ENCODE measurements at places on chromosomes 13 and 19.

DNA sequence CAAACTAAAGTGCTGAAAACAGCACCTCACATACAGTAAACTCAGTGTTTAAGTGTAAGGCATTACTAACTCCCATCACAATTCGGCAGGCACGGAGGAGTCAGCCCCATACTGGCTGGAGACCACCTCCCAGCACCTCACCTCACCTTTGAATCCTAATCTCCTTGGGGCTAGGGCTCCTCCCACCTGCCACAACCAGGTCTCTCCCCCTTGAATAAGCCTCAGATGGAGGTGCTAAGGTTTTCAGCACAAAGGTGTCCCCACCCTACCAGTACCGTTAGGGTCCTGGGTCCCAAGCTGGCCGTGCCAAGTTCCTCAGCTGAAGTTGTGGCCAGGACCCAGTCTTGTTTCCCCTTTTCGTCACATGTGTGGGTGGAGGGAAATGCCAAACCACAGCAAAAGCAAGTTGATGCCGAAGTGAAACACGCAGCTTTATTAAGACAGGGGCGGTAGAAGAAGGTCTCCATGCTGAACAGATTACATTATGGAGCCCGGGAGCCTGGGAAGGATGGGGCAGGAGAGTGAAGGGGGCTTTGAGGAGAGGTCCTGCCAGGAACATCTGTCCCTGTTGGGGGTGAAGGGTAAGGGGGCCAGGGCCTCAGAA is at the start of gene IGFLR1:
IGFLR1 (minus strand) TSS at position 332 of the 604 bp plus-strand sequence. CDS start 1,272 bp downstream, outside the sequence.
- peak; percentile 41 for DNase-seq

DNA sequence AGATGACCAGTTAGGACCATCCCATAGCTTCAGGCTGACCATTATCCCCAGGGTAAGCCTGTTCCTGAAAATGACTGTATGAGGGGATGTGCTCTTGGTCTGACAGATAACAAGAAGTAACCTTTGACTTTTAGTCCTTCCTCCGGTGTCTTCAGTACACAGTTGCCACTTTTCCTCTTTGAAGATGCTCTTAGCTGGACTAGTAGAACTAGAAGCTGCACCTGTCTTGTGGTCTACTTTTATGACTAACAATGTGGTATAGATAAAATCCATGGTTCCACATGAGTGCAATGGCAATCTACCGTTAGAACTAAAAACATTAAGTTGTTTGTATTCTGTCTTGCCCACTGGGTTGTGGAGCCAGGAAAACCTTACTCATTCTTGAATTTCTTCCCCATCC is 5.9 kb upstream of the RUBCNL start:
- no peak for DNase-seq

DNA sequence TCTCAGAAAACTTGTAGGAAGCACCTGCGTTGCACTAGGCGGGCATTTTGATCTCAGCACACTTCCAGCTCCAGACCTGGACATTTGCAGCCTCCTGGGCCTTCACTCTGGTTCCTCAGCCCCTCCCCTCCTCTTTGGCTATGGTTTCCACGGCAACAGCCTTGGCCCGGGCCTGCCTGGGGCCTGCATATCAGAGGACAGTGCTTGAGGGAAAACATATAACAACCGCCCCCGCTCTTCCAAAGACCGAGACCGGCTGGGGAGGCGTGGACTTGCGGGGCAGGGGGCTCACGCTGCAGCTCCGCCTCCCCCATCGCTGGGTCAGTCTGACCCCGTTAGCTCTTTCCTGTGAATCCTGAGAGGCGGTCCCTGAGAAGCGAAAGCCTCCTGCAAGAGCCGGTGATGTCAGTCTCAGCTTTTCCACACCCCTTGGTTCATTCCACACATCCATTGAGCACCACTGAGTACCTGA is 125.7 kb upstream of the PEG3 start:
- no peak for DNase-seq

- no peak for DNase-seq
These were observed 43.2 kb downstream of the RCBTB2 start for GRCh38 chr13:48489666-48490065.

- no peak for DNase-seq
These were observed 48.1 kb downstream of the ZC3H13 start for GRCh38 chr13:46004491-46004890.

DNA sequence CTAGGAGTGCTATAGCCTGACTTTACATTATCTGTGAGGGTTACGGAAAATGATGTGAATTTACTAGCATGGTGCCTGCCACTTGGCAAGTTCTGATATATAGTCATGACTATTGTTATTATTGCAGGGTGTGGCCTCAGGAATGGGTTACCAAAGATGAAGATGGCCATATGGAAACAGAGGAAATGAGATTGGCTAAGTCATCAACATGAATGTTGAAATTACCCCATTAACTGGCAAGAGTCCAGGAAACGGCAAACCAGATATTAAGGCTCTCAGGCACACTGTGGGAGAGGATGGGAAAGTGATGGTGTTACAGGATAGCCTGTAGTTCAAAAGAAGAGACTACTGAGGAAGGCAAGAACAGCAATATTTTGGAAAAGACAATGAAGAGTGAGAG is 183.3 kb downstream of the KCNRG start:
- DNase-seq = no peak

- no peak for DNase-seq
These were observed 1.7 kb downstream of the ANKRD24 start for GRCh38 chr19:4183967-4184717.

DNA sequence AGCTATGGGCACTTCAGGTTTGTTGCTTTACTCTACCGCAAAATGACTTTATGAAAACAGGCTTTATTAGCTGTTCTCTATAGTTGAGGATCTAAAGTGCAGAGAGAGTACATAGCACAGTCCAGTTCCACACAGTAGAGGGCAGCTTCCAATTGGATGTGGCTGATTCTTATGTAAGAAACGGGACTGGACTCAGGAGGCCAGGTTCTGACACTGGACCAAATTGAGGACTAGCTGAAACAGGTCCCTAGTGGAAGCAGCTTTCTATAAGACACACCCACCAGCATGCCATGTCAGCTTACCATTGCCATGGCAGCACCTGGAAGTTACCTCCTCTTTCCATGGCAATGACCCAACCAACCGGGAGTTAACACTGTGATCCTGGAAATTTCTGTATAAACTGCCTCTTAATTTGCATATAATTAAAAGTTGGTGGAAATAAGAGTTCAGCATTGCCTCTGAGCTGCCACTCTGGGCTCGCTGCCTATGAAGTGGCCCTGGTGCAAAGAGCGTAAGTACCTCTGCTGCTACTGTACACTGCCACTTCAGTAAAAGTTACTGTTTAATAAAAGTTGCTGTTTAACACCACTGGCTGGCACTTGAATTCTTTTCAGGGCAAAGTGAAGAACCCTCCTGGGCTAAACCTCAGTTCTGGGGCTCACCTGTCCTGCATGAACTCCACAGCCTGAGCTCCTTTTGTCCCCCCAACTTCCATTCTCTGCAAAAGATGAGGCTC is 211.9 kb upstream of the SLC10A2 start:
- DNase-seq = no peak

- DNase-seq = no peak
These were observed 917.4 kb upstream of the MIR17HG start for GRCh38 chr13:90430127-90430526.

DNA sequence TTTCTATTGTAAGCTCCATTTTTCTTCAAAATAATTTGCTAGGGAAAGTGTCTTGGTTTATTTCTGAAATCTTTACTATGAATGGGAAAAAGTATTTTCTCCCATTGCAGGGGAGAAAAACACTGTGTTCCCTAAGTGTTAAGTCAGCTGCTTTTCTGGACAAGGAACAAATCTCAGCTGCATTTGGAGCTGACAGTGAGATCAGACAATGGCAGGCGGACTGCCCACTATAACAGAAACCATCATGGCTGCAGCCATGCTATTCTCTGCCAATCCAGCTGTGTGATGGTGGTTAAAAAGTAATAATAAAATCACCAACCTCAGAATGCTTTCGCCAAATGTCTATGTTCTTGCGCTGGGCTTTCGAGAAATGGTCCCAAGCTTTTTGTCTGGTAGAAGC is 302.7 kb downstream of the DNAJC15 start:
- no peak for DNase-seq

GRCh38 chr13:44739120-44739519 is 163.0 kb upstream of the TSC22D1 start:
- no peak for DNase-seq

DNA sequence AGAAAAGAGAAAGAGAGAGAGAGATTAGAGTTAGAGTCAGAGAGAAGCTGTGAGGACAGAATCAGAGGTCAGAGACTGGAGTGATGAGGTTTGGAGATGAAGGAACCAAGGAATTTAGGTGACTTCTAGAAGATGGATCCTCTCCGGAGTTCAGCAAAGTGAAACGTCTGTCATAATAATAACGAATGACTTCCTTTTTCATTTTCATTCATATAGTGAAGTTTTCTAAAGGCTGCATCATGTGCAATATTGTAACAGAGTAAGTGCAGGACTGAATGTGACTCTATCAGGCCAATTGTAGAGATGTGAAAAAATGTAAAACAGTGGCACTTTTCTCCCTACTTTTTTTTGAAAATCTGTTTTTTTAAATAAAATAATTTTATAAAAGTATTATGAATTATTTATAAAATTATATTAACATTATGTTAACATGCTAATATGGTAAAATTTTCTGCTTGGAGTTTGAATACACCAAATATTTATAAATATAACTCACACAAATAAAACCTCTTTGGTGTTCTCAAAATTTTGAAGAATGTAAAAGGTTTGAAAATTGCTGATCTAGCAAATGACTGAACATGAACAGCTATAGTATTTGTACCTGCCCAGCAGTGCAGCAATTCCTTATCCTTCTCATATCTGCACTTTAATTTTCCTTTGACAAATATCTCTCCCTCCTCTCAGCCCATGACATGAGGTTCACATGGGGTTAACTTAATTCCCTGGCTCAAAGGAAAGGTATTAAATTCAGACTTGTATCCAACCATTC is 4.2 kb upstream of the TNFSF11 start:
- no peak for DNase-seq

DNA sequence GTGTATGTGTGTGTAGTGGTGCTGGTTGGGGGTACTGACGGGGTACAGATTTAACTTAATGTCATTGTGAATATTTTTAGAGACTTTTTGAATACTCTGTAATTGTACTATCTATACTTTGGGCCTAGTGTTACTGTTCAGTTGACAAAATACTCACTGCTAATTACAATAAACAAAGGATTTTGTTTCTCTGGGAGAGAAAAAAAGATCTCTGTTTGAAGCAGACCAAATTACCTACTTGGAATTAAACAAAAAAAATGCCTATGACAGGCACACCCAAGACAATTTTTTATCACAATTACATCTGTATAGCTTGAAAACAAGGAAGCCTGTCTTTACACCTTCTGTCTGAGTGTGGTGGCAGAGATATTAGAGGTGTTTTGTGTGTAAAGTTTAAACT is 45.1 kb downstream of the OLFM4 start:
- no peak for DNase-seq

DNA sequence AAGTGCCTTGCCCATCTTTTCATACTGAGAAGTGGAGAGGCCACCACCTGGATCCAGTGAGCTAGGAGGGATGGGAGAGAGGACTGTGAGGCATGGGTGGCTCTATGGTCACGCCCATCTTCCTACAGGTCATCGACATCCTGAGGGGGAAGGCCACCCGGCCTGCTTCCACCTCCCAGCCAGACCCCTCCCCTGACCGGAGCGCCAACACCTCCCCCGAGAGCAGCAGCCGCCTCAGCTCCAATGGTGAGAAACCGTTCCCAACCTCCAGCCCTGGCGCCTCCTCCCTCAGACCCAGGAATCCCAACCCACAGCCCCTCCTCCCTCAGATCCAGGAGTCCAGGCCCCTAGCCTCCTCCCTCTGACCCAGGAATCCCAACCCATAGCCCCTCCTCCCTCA is 10.1 kb downstream of the BCL3 start:
- DNase-seq = no peak

All from stimulated activated CD4-positive, alpha-beta T cell treated with anti-CD3 and anti-CD28 coated beads, Interleukin-1b, Interleukin-23, amount 100 ng/mL, for 1 hour (primary cell).